ENCODE measurements at places on chromosomes 2 and 18.

- DNase-seq = no peak
Observed at GRCh38 chr2:138676619-138677021, 103.6 kb downstream of the NXPH2 start.

DNA sequence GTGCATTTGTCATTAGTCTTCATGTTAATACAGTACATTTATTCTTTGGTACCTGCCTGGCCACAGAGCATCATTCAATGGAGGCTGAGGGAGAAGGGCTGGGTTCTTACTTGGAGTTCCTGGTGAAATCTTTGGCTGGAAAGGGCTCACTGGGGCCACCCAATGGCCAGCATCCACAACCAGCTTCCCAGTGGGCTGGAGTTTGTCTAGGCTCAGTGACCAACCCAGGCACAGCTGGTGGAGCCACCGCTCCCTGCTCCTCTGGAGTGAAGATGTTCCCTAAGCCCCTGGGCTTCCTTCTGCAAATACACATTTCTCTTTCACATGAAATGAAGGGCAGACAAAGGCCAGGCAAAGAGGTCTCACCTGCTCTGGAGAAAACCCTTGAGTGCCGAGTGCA lies 34.4 kb downstream of the EHD3 start:
- DNase-seq = no peak

DNA sequence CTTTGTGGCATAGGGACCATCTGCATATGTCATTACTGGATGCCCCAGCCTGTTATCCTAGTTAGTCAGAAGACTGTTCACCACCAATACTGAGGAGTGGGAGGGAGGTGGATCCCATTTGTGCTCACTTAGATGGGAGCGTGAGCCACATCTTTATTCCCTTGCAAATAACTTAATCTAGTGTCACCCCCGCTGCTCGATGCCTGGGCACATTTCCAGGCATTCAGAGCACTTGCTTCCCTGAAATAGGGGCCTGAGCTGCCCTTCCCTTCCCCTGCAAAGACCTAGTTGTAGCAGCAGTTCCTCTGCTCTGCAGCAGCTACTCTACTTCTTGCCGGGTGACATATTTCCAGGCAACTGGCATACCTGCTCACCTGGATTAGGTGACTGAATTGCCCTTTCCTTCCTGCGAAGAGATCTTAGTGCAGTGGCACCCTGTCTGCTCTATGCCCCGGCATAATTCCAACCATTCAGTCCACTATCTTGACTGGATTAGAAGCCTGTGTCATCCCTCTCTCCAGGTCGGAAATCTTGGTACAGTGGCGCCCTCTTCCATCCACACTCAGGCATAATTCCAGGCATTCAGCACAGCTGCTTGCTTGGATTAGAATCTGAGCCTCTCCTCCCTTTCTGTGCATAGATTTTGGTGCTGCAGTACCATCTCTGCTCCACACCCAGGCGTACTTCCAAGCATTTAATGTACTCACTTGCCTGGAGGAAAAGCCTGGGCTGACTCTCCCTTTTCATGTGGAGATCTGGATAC lies 1389.1 kb upstream of the TMEFF2 start:
- DNase-seq = no peak

DNA sequence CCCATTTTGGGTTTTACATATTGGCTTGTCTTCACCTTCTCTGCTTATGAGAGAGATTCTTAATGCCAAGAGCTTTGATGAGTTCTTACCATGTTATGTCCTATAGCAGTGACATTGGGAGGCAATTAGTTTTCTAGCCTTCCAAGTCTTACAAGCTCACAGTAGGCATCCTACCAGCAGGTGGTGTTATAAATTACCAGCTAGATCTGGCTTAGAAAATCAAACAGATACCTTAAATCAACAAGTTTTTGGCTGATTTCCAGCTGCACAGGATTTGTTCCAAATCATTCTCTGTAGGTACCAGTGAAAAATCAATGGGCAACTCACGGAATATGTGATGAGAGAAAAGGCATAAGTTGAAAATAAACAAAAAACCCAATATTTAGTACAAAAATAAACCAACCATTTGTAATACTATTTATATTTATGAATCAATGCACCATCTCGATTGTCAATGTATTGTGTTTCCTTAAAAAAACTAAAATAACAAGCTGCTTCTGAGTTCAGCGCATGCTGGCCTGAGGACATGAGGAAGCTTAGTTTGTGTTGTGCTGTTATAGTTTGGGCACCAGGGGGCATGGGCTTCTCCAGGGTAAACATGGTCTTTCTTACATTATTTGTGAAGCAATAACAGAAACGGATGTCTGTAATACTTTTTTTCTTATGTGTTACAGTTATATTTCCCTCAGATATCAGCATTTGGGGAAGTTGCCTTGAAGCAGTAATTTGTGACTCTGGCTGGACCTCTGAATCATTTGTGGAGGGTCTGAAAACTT lies 34.1 kb upstream of the NXPH2 start:
- DNase-seq = no peak

DNA sequence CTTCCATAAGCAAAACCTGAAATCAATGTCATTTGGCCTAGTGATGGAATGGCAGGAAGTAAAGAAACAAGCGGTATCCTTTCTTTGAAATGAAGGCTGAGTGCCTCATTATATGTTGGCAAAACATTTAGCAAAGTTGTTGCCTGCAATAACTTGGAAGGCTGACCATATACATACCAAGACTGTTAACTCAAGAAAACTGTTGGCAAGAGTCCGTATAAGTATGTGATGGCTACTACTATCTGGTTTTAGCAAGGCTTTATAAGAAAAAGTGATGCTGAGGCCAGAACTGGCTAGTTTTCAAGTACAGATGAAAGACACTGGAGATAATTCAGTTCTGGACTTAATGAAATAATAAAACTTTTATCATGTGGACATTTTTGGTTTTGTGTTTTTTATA lies 356.2 kb downstream of the ZNF521 start:
- DNase-seq = no peak

DNA sequence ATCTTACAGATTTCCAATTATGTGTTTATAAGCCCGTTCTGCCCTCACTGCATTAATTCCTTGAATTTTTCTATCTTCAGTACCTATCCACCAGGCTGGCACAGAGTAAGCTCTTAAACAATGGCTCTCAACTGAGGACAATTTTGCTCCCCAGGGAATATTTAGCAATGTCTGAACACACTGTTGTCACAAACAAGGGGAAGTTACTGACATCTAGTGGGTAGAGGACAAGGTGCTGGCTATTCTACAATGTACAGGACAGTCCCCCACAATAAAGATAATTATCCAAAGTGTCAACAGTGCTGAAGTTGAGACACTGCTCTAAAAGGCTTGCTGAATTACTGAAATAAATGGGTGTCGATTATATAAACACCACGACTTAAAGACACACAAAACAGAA lies 5.0 kb downstream of the NDUFS1 start:
- no peak for DNase-seq

DNA sequence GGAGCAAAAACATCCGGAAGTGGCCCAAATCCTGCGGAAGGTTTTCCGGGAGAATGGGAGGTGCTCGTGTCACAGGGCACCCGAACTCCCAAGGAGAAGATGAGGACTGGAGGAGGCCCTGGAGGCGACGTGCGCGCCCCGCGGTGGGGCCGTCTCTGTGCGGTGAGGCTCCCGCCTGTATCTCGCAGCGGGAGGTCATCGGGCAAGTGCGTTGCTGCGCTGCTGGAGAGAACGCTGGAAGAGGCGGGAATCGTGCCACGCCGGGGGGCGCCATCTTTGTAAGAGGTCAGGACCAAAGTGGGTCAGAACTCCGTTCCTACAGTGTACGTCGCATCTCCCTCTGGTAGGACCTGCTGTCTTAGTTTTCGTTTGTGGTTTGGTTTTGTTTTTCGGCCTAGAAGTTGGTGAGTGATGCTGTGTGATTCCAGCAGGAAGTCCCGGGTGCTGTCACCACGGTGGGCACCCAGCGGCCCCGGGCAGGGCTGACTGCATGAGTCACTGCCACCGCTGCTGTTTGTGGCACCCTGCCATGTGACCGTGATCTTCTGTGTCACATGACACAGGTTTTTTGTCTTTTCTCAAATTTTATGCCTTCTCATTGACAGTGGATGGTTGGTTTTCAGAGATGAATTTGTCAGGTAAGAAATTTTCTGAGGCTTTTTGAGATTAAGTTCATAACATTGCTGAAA lies 21.5 kb upstream of the ATP9B start:
- no peak for DNase-seq

- DNase-seq = no peak
Observed at GRCh38 chr18:50398947-50399346, 24.1 kb downstream of the SKA1 start.

- no peak for DNase-seq
Observed at GRCh38 chr18:79384151-79384807, 11.5 kb upstream of the NFATC1 start.

GRCh38 chr2:187924293-187924692 lies 367.4 kb upstream of the GULP1 start:
- DNase-seq = no peak

DNA sequence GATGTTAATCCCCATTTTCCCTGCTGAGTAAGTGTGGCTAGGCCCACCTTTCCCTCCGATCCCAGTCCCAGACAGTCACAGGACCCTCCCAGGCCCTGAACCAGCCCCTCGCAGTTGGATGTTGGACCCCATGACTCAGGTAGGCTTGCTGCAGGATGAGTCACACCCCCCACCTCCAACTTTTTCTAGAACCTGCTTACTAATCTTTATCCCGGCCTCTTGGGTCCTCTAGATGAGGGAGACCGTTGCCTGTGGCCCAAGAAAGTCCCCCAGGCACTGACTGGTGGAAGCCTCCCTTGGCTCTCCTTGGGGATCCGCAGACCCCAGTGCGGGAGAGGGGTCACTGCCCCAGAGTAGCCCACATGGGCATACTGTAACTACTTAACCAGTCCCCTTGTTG lies 98.5 kb downstream of the SMAD7 start:
- DNase-seq = no peak

DNA sequence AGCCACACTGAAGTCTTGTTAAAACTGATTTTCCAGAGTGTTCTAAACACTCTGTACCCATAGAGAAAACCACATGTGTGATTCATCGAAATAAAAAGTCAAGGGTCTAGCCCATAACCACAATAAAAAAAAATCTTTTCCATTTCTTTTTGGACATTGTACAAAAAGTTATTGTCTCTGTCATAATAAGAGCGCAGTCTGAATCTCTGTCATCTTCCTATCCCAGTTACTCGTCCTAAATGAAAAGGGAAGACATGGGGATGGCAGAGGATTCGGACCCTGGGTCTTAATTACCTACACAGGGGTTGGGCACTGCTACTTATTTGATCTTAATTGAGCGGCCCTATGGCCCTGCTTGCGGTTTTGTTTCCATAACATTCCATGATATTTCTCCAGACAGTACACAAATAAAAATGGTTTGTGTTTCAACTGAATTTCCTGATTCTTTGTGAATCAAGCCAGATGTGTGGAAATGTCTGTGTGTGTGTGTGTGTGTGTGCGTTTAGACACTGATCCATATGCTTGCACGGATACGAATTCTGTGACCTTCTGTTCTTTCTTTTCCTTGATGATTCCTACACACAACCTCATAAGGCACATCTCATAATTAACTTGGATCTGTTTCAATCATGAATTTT lies 133.4 kb upstream of the SPATS2L start:
- DNase-seq = no peak

DNA sequence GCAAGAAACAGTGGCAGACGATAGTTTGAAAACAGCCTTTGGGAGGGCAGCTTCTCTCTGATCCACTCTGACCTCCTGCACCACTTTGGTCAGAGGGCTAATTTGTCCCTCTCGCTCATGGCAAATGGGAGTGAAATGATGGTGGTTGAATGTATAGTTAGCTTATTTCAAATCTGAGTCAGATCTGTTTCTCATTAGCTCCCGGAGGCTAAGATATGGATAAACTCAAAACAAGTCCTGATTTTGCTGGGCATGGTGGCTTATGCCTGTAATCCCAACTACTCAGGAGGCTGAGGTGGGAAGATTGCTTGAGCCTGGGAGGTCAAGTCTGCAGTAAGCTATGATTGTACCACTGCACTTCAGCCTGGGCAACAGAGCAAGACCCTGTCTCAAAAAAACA lies 145.0 kb downstream of the ALK start:
- DNase-seq = no peak

GRCh38 chr18:13376298-13376840 lies 157.8 kb downstream of the LDLRAD4 start:
- DNase-seq = no peak

- DNase-seq = no peak
Observed at GRCh38 chr2:177078416-177078815, 134.2 kb upstream of the HNRNPA3 start.

GRCh38 chr2:4992226-4992625 lies 700.0 kb upstream of the SOX11 start:
- no peak for DNase-seq

GRCh38 chr2:3604207-3604877 lies 9.4 kb downstream of the COLEC11 start:
- no peak for DNase-seq
